ENCODE measurements at places on chromosomes 2 and 18.

- no peak for DNase-seq
Measured at GRCh38 chr2:85276571-85277118, 51.1 kb downstream of the TGOLN2 start.

- DNase-seq, result no peak
Measured at GRCh38 chr2:37619230-37619958, 52.0 kb downstream of the CDC42EP3 start.

DNA sequence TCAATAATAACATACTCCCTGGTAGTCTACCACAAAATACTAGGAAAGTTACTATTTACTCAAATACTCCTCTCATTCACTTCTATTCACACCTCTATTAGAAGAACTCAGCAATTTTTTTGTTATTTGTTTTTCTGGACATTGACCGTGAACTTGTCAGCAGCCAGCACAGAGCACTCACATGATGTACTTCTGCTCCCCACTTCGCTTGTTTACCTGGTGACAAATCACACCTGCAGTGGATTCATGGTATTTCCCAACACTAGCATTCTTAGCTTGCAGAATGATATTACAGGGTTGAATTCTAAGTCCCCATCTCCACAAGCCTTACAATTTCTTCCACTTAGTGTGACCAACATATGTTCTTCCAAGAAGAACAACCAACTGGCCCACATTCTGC is 238.2 kb downstream of the SATB2 start:
- DNase-seq, result no peak

DNA sequence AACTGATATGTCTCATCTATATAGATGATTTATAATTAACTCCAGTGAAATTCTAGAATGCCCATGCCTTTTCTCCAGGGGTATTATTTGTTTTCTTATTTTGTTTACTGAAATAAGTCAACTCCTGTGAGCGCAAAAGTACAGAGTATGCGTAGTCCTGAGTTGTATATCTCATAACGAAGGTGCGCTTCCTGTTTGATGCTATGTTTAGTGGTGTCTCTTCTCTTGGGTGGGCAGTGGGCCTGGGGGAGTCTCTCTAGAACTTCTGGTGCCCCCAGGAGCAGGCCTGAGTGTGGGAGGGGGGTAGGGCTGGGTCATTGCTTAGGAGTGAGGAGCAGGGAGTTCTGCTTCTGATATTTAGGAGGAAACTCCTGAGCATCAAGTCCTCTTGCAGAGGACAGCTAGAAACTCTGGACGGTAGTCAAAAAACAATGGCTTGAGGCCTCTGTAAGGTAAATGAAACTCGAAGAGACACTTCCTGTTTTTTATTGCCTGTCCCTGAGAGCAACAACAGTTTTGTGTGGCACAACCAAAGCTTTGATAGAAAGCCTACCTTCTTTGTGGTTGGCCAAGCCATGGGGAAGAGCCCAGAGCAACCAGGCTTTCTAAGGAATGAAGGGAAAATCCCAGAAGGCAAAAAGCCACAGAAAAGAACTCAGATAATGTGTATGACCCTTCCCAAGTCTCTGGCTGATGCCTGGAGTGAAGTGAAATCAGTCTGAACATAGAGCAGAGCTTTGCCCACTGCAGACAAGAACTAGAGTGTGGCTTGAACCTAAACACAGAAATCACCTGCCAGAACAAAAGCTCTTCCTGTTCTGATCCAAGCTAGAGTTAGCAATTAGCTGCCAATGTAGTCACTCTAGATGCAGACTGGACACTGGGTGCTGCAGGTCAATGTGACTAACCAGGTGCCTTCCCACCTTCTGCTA is 8.5 kb upstream of the SP140L start:
- DNase-seq, result no peak

- DNase-seq, result peak; percentile 34
Measured at GRCh38 chr2:217150236-217150635, 290.4 kb upstream of the TNP1 start.

GRCh38 chr2:217386041-217386440 is 526.2 kb upstream of the TNP1 start:
- no peak for DNase-seq

DNA sequence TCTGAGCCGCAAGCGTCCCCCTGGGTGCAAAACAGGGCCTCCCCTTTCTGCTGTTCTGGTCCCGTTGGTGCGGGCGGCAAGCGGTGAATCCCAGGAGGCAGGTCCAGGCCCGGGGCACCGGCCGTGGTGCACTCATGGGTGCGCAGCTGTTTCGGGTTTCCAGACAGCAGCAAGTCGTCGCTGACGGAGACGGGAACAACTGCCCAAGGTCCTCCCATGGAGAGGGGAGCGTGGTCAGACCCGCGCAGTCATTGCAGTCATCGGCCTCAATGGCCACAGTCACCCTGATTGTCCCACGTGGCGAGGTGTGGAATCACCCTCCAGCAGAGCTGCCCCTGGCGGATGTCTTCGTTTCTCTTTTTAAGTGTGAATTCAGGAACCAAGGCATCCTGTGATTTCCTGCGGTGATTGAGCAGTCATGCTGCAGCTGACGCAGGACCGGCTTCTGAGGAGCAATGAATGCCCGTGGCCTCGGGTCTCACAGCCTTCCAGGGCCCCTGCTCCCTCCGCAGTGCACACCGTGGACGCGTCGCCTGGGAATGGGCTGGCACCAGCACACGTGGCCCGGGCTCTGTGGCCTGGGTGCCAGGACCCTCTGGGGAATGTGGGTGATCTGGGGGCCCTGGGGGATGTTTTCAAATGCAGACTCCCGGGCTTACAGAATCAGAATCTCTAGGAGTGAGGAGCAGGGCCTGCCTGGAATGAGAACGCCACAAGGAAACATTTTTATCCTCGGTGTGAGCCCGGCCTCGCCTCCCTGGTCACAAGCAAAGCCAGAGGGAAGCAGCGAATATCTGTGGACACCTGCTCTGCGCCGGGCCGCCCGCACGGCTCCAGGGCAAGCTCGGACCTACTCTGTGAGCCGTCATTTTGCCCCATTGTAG is 244.2 kb upstream of the SALL3 start:
- no peak for DNase-seq

GRCh38 chr2:162333968-162334367 is 10.0 kb upstream of the GCA start:
- DNase-seq, result peak; percentile 22

DNA sequence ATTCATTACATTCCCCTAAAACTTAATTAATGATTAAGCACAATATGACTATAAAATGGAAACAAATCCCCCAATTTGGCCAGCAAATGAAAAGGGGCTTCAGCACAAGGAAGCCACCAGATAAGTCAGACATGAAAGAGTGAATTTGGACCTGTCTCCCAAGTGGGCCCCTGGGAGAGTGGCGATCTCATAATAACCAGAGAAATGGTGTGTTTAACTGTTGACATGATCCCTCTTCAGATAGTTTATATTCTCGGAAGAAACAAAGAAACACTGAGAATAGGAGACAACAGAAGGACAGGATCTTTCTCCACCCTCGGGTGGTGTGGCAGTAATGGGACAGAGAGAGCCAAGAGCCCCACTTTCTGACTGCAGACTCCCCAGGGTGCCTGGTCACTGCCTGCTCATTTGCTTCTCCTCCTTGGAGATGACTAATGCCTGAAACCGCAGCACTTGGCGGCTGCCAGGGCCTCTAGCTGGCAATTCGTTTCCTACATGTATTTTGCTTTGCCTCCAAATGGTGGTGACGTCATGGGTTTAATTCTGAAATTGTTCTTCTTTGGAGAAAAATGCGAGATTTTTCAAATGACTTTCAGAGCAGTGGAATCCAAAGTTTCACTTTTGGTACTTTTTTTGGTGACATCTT is 46.4 kb upstream of the SPP2 start:
- peak; percentile 94 for DNase-seq

DNA sequence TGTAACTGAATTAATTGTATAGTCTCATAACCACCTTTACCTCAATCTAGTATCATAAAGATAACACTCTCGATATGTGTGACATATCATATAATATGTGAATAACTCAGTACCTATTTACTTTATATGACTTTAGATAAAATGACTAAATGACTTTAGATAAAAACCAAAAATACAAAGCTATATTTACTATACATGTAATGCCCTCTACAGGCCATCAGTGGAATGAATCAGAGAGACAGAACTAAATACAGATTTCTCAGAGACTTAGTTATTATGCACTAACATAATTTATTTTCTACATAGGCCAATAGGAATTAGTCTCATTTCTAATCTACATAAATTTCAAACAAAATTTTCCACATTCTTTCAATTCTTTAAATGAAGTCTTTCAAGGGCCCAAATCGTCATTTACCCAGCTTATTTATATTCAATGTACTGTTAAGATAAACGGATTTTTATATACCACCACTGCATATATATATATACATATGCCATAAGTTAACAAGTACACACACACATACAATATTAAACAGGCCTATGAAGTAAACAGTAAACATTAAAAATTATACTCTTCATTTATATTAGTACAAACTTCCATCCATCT is 219.9 kb downstream of the EXOC6B start:
- DNase-seq, result peak; percentile 16

GRCh38 chr2:157364257-157364974 is 38.8 kb upstream of the ERMN start:
- DNase-seq, result peak; percentile 33

DNA sequence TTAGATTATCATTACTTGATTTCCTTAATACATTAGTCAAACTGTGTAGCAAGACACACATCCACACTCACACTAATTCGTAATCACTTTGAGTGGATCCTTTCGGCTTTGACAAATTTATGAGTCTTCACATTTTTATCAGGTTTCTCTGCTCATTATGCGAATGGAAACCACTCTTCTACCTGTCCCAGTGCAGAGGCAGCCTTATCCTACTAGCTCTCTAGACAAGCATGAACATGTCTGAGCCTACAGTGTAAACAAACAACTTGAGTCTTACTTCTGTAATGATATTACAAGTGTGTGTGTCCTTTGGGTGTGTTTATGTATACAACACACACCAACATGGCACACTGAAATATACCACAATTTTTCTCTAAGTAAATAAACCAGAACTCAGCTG is 361.9 kb upstream of the CHST9 start:
- no peak for DNase-seq

GRCh38 chr2:64019975-64020528 is 824 bp upstream of the VPS54 start:
- DNase-seq, result no peak

- no peak for DNase-seq
Measured at GRCh38 chr18:24954341-24954740, 397.6 kb downstream of the ZNF521 start.

DNA sequence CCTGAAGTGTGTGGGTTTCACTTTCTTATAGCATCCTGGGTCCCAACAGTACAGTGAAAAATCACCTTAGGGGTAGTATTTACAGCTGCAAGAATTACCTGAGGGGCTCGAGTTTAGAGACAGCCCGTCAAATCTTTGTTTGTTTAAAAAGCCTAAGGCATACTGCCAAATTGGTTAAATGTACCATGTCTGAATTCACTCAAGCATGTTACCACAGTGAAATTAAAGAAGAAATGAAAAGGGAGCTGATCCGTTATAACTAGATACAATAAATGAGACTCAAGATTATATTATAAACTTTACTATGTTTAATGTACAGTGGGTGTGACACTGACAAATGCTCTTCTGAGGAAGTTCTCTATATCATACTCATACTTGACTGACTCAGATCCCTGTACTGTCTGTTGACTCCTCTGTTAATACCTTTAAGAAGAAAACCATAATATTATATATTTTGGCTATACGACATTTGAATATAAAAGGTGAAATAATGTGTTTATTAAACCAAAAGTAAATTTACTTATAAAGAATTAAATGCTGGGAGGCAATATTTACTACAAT is 107.3 kb downstream of the TMEFF2 start:
- DNase-seq, result no peak

DNA sequence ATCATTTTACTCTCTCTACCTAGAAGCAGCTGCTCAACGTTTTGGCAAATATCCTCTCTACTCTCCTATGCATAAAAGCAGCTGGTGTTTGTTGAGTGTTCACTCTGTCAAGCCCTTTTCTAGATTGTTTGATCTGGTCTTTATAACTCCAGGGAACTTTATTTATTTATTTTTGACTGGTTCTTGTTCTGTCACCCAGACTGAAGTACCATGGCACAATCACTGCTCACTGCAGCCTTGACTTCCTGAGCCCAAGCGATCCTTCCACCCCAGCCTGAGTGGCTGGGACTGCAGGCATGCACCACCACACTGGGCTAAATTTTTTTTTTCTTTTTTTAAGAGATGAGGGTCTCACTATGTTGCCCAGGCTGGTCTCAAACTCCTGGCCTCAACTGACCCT is 12.7 kb downstream of the CATIP start:
- no peak for DNase-seq

DNA sequence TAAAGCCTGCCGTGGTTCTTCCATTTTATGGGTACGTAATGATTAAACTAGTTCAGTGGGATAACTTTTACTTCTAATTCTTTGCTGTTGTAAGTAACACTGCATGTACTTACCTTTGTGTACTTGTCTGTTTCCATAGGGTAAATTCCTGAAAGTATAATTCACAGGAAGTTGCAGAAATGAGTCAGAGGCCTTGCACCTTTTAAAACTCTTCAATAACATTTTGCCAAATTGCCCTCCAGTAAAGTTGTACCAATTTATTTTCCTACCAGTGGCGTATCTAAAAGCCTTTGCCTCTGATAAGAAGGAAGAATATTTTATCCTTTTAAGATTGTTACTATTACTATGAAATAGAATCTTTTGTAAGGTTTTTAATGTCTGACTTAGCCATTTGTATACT is 65.1 kb downstream of the CAB39 start:
- peak; percentile 45 for DNase-seq

- DNase-seq, result no peak
Measured at GRCh38 chr2:156017341-156017885, 315.1 kb downstream of the NR4A2 start.

DNA sequence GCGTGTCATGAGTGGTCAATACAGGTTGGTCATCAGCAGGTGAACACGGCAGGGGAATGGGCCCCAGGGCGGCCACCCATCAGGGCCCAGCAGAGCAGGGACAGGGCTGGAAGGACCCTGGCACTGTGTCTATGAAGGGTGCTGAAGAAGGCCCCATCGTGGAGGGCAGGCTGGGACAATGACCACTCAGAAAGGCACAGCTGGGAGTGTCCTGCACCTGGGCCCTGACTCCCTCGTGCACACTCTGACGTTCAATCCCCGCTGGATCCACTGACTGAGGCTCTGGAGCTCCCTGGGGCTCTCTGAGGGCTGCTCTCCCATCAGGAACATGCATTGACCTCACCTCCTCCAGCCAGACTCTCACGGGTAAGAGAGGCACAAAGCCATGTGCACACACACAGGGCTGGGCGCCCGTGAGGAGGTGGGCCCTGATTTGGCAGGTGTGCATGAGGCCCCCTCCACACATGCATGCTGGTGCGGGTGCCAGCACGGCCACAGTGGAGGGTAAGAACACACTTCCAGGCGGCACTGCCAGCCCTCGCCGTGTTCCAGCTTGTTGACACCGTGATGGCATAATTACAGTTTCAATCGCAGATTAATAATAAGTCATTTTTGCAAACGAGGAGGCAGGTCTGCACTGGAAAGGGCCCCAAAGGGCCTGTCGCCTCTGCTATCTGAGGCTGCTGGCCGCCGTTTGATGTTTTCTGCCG is 58.5 kb downstream of the SMAD7 start:
- no peak for DNase-seq

- peak; percentile 94 for DNase-seq
Measured at GRCh38 chr2:204842661-204843485, 297.6 kb downstream of the PARD3B start.

- DNase-seq, result peak; percentile 26
Measured at GRCh38 chr2:12501469-12502158, 215.1 kb upstream of the TRIB2 start.
